ENCODE measurements at places on chromosomes 2 and 18.

GRCh38 chr18:8767340-8767739, 62.0 kb downstream of the MTCL1 start:
- DNase-seq: no peak

GRCh38 chr2:3242747-3243369, 134.8 kb downstream of the EIPR1 start:
- DNase-seq: no peak

DNA sequence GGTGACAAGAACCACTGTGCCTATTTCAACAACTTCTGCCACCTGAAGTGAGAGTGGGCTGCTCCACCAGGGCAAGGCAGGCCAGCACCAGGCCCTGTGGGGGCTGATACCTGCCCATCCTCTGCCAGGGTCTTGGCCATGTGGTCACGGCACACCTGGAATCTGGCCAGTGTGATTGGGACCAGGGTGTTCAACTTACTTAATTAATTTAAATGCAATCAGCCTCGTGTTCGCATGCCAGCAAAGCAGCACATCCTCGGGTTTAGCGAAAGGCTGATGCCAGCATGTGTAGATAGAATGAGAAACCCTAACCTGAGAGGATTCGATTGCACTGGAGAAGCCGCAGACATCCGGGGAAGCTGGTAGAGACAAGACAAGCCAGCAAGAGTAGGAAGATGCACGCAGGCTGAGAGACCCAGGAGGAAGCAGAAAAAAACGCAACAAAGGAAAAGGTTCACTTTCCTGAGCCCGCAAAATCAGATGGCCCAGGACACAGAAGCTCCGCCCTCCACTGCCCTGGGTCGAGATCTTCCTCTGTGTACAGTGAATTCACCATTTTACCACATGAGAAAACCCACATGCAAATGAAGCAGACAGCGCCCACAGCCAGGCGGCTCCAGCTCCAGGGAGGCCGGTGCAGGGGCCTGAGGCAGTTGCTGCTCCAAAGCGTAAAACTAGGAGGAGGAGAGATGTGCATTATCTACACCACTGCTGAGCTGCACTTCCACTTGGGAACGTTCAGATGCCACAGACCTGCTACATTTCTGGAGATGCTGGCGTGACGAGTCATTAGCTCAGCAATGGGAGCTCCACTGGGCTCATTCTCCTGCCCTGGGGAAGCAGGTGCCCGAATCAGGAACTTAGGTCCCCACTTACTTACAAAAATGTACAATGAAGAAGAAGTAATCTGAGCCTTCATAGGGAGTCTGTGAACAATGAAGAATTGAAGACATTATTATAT, 92.1 kb downstream of the TMEM18 start:
- no peak for DNase-seq

- no peak for DNase-seq
Observed at GRCh38 chr2:202161151-202161835, 77.1 kb downstream of the SUMO1 start.

DNA sequence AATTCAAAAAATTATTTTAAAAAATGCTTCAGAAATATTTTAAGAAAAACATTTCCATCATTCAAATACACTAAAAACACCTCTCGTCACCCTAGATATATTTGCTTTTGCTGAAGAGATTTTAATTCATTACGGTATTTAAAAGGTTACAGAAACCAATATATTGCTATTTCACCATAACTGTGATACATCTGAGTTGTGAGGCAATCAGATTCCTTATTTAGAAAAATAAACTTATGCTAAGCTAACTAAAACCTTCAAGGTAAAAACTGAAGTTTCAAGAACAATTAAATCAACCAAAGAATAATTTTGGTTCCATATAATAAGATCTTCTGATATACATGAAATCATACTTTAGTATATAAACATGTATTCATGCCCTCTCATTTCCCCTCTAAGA, 32.8 kb downstream of the PELI1 start:
- DNase-seq: no peak

GRCh38 chr2:148913492-148913891, 38.5 kb downstream of the KIF5C start:
- no peak for DNase-seq

DNA sequence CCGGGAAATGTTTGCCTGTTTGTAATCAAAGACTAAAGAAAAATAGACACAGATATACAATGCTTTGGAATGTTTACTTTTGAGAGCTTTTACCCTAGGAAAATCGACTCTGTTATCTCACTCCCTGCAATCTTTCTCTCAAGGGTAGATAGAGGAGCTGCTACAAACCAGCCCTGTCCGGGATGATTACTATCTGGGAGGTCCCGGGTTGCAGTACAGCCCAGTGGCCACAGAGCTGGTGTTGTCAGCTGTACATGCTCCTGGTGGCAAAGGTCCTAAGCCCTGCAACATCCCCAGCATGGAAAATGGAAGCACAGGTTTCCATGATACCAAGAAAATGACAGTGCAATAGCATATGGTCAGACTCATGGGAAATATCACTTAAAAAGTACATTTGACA, 570.5 kb upstream of the SOX11 start:
- DNase-seq: no peak

DNA sequence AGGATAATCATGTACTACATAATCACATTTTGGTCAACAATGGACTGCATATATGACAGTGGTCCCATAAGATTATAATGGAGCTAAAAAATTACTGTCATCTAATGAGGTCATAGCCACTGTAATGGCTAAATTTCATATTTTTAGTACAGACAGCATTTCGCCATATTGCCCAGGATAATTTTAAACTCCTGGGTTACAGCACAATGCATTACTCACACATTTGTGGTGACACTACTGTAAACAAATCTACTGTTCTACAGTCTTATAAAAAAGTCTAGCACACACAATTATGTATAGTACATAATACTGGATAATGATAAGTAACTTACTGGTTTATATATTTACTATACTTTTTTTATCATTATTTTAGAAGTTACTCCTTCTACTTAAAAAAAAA, 12.8 kb downstream of the EIF2AK2 start:
- DNase-seq: no peak

- no peak for DNase-seq
Observed at GRCh38 chr2:208984376-208985090, 439.3 kb upstream of the MAP2 start.

- DNase-seq: no peak
Observed at GRCh38 chr2:69132960-69133590, 120.1 kb downstream of the ANTXR1 start.

DNA sequence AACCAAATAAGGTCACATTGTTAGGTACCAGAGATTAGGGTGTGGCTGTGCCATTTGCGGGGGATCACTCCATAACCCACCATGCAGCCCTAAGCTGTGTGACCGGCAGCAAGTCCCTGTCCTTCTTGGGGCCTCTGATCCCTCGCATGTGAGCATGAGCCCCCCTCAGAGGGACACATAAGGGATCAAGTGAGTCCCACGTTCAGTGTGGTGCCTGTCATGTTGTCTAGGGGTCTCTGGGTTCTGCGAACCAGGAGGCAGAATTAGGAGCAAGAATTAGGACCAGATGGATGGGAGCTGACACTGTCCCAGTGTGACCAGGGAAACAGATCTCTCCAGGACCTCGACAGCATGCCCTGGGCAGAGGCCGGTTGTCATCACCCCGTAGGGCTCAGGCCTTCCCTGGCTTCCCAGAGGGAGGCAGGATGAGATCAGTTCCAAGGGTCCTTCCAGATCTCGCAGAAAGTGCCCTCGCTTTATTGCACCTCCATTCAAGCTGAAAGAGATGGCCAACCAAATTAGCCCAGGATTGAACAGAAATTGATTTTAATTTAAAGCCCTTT, 113.2 kb upstream of the OTOS start:
- DNase-seq: no peak

- no peak for DNase-seq
Observed at GRCh38 chr2:148048475-148049221, 27.8 kb downstream of the MBD5 start.

GRCh38 chr2:234259440-234259839, 208.9 kb downstream of the SPP2 start:
- DNase-seq: no peak

- no peak for DNase-seq
Observed at GRCh38 chr2:65035351-65035943, 20.8 kb upstream of the CEP68 start.

DNA sequence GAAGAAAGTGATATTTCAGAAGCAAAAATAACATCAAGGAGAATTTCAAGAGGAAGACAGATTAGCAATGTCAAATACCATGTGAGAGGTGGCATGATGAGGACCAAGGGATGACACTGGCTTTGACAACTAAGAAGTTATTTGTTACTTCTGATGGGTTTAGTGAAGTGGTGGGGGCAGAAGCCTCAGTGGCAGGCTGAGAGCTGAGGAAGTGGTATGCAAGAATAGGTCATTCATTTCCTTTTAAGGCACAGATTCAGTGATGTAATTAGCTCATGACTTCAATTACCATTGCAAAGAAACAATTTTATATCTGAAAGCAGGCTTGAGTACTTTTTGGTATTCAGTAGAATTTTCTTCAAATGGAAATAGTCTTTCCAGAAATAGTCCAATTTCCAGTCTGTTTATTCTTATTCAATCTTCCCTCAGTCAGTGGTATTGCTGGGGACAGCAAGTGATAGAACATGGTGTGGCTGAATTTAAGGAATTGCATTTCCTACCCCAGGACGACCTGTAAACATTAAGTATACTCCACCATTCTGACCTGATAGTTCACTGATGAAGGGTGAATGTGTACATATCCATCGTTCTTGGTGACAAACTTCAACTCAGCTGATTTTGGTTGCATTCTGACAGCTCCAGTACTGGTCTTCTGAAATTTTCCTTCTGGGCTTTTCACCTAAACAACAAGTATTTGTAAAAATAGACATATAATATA, 28.2 kb downstream of the GEMIN6 start:
- no peak for DNase-seq

Measured in gastrocnemius medialis (tissue), 4 donors.